ENCODE measurements at places on chromosomes 11 and 22.

- no peak for DNase-seq
Observed at GRCh38 chr11:32817181-32817851, 12.4 kb upstream of the PRRG4 start.

DNA sequence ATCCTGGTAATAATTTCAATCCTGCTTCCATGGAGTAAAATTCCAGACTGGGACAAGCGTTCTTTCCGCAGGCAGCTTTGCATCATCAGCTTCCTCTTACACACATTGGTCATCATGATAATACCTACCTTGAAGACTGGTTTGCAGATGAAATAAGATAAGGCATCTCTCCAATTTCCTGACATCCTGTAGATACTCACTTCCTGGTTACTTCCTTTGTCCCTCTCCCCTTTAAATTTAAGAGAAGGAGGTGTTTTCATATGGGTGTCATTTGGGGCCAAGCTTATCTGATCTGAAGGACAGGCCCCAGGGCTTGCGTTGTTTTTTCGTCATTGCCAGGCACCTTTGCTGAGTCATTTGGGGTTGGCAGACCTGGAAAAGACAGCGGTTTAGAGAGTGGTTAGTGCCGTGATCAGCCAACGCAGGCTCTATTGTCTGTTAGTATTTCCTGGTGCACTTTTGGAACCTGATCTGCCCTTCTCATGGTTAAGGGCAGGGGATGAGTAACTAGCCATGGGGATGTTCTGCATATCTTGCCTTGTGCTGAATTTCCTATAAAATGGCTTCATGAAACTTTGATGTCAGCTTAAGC is 24.1 kb downstream of the GRAMD1B start:
- no peak for DNase-seq

- no peak for DNase-seq
Observed at GRCh38 chr11:57422669-57423068, 4.3 kb downstream of the SLC43A3 start.

DNA sequence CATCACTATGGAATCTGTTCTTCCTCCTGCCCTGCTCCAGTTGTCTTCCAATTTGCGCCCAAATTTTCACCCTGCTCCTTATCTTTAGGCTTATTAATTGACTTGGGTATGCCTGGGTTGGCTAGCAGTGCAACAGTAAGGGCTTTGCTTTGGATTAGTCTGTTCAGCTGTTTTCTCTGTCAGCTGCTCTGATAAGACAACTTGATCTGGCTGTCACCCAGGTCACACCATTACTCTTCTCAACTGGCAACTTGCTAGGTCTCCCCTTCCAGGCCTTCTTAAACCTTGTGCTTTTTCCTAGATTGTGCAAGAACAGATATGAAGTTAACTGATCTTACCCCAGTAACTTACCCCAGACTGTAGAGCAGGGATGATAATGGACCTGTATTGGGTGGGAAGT is 357.8 kb upstream of the LARGE1 start:
- DNase-seq = no peak
